ENCODE measurements at places on chromosomes 7 and 10. TPM values are rescaled to one million over a fixed set of nuclear protein-coding genes. Genes with fewer than 3 reads are reported as not detected.

NUTM2A gene
- 0.09 TPM for total RNA-seq

- no peak for DNase-seq
Observed at GRCh38 chr10:74320717-74321116, 169.7 kb downstream of the ADK start.

NAMPT gene
- 387 TPM for total RNA-seq

DNA sequence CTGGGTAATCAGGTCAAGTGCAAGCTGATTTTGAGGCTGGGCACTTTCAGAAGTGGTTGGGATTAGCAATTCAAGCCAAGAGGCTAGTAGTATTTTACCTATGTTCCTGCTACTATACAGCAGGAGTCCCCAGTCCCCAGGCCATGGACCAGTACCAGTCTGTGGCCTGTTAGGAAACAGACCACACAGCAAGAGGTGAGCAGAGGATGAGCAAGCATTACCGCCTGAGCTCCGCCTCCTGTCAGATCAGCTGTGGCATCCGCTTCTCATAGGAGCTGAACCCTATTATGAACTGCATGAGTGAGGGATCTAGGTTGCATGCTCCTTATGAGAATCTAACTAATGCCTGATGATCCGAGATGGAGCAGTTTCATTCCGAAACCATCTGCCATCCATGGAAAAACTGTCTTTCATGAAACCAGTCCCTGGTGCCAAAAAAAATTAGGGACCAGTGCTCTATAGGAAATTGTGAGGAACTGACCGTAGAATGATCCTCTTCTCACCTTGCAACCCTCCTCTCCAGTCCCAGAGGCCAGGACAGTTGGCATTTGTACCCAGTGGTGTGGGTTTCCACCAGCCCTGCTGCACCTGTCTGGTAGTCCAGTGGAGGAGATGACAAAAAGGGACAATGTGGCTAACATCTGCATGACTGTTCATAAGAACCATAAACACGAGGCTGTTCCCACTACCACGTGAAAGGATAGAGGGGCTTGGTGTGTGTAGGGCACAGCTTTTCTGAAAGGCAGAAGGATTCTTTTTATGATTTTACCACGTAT is 172.5 kb downstream of the KIAA1217 start:
- no peak for DNase-seq

GRCh38 chr7:22969010-22969431 is 44.9 kb downstream of the HYCC1 start:
- DNase-seq: no peak

ARMC3 gene
- total RNA-seq: not detected

GRCh38 chr10:96082153-96082552 is 38.8 kb downstream of the CCNJ start:
- DNase-seq: no peak

GRCh38 chr7:76069238-76069638 is 21.3 kb downstream of the MDH2 start:
- DNase-seq: peak; percentile 85

GRCh38 chr10:127618797-127619196 is 69.7 kb downstream of the NPS start:
- DNase-seq: no peak

SNX10 gene
- total RNA-seq: 9.4 TPM

GRCh38 chr10:128481152-128481840 is 355.1 kb upstream of the MKI67 start:
- DNase-seq: no peak

VIPR2 gene
- total RNA-seq: not detected

GRCh38 chr10:14971867-14972448 is 12.8 kb downstream of the MEIG1 start:
- DNase-seq: peak; percentile 38

GRCh38 chr10:132858121-132859081 is 72.5 kb upstream of the NKX6-2 start:
- DNase-seq: no peak

DNA sequence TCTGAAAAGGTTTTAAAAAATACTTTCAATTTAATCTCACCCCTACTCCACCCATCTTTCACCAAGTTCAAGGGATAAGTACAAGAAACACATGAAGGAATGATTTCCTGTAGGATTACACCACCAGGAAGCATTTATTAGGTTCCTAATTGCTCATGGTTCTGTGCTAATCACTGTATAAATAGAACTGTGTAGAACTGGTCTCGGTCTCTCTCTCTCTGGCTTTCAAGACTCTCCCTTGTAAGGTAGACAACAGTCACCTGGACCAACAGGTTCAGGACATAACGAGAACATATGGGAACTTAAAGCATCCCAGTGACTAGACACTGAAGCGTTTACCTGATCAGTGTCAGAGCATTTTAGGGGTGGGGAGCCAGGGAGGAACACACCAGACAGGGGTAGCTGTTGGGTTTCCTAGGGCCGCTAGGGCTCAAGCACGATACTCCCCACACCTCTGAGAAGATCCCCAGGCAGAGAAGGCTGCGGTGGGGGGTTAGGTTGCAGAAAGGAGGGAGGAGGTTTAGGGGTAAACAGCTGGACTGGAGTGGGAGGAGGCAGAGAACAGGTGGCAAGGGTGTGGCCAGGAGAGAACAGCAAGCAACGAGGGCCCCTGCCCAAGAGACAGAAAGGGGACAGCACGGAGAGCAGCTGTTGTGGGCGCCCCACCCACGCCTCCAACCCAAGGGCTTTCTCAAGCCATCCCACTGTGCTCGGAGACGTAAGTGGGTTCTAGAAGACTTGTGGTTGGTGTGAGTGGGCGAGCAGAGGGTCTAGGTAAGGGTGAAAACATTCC is 52.5 kb upstream of the USP6NL start:
- no peak for DNase-seq

DNA sequence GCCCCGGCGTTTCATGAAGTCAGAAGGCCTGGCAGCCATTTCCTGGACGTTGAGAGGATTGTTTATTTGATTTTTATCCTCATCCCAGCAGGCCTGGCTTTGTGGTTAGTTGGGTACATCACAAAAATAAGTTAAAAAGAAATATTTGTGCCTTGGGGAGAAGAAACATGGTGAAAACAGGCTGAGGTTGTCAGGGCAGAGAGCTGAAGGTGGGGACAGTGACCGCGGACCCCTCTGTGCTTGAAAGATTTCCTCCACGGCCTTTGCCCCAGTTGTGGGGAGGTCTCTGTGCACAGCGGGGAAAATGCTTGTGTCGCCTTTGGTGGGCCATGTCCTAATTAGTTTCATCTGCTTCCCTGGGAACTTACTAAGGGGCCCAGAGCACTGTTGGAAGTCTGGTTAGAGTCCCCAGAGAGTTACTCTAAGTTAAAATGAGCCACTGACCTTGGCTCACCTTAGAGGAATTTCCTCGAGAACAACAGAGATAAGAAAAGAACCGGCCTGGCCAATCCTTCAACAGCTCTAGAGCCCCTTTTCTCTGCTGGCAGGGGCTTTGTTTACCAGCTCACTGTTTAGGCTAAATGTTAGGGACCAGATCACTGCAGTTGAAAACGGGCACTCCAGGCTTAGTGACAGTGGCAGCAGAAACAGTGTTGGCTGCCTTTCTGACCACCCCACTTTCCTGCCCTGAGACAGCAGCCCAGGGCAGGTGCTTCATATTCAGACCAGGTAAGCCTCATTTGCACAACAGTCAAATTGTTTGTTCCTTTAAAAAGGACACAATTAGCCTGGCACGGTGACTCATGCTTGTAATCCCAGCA is 37.9 kb downstream of the CRCP start:
- peak; percentile 58 for DNase-seq

DNA sequence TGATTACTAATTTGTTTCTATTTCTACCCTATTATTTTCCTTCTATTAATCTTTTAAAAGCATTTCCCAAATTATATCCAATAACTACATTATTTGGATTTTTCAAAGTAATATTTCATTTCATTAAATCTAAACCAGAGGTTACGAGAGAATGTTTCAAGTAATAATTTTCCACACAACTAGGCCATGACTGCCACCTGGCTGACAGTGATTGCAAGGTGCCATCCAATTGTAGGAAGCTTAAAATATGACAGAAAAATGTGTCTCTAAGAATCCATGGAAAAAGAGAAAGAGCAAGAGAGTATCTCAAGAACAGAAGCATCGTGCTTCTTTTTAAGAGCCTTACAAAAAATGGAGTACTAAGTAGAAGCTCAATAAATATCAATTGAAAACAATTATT is 48.7 kb downstream of the TPK1 start:
- DNase-seq: peak; percentile 33

GRCh38 chr7:124027236-124027635 is 5.6 kb downstream of the TMEM229A start:
- no peak for DNase-seq

MSMB gene
- total RNA-seq: not detected

DNA sequence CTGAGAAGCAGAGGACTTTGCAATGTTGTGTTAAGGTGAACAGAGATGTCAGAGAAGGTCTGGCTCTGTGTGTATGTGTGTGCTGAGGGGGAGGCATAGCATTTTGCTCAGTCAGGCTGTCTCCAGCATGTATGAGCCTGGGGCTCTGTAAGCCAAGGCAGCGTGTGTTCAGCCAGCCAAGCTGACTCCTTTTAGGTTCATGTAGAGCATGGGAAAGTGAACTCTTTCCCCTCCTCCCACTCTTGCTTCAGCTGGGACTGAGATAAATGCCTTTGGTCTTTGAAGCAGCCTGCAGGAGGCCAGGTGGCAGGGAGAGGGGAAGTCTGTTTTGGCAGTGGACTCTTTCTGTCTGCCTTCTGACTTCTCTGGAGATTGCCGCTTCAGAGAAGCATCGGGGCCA is 3.8 kb downstream of the SFXN2 start:
- no peak for DNase-seq

GRCh38 chr10:78371136-78371535 is 337.5 kb downstream of the RPS24 start:
- no peak for DNase-seq

GRCh38 chr7:4878336-4879335 is 4.9 kb downstream of the RADIL start:
- no peak for DNase-seq

- no peak for DNase-seq
Observed at GRCh38 chr10:61905837-61906561, 4.5 kb downstream of the ARID5B start.

DNA sequence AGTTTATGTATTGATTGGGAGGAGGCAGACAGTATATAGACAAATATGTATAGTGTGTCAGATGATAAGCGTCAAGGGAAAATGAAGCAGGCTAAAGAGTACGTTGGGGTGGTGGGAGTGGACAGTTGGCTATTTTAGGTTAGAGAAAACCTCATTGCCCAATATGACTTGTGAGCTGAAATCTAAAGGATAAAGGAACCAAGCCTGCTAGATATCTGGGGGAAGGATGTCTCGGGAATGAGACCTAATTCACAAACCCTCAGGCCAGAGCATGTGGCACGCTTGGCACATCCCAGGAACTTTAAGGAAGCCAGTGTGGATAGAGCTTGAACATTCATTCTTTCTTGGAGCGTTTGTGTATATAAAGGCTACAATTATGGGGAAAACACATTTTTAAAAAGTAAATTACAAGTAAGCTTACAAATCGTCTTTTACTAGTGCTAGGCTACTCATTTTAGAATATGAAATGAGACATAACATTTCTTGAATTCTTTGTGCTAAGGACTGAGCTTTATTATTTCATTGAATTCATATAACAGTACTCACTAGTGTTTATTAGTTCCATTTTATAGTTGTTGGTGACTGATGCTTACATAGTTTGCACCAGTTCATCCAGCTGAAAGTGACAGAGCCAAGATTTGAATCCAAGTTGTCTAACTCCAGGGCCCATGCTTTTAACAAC is 9.7 kb downstream of the FHIP2A start:
- no peak for DNase-seq
